ENCODE measurements at places on chromosomes 3 and 15.

- no peak for DNase-seq
Observed at GRCh38 chr3:188780193-188781147, 391.3 kb upstream of the TPRG1 start.

DNA sequence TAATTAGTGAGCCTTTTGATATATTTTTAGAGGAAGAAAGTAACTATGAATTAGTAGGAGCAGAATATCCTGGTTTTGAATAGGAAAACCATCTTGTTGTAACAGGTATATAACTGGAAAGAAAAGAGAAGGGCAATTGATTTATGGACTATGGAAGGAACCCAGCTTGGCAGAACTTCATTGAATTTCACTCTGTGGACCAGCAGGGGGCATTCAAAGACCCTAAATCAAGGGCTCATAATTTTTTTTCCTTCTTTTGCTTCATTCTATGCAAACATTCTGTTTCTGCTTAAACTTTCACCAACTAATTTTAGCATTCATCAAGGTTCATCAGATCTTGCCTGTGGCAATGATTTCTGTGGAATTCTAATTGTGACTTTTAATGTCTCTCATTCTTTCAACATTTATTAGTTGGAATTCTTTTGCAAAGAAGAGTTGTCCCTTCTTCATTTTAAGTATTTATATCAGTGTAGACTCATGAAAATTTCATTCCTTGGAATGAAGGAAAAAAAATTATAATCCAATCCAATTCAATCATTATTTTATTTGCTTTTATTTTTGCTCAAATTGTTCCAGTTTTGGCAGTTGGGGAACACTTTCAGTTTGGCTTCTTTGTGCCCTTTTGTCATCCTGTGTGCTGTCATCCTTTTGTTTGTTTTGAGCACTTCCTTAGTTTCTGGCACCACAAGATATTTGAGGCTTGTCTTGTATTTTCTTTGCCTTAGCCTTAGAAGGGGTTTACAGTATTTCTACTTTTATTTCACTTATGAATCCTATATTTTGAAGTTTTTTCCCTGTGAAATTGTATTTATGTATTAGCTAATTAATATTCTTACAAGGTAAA is 30.4 kb downstream of the NXPE3 start:
- DNase-seq: peak; percentile 40

GRCh38 chr3:60931452-60931851 is 319.8 kb downstream of the FHIT start:
- no peak for DNase-seq

GRCh38 chr3:138877226-138877625 is 42.5 kb upstream of the PIK3CB start:
- DNase-seq: no peak

DNA sequence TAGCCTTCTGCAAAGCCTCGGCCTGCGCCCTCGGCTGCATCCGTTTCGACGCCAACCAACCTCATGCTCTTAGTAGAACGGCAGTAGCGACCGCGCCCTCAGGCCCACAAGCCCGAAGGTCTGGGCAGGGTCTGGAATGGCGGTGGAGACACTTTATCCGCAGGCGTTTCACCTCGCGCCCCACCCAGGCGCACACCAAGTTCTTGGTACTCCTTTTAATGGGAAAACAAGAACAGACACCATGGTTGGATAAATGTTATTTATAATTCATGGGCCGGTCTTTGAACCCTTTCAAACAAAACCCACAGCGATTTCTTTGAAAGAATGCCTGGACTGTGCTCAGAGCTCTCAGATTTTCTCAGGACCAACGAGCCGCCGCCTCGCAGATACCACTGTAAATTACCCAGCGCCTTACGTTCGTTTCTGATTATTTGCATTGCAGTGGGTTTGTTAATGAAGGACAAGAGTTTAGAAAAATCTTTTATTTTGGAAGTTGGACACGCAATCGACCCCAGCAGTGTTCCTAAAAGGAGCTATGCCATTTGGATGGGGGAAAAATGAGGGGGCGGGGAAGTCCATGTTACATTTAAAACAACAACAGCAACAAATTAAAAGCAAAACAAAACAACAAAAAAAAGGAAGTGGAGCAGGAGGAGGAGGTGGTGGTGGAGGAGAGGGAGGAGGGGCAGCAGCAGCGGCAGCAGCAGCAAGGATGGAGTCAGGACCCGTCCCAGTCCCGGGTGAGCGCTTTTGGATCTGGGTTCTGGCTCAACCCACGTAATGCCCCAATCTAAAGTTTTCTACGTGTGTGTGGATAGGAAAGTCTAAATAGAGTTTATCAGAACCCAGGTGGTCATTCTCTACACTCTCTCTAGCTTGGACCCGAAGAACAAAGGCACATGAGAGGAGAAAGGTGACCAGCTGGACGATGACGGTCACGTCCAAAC is 993 bp upstream of the ISL2 start:
- DNase-seq: peak; percentile 11

DNA sequence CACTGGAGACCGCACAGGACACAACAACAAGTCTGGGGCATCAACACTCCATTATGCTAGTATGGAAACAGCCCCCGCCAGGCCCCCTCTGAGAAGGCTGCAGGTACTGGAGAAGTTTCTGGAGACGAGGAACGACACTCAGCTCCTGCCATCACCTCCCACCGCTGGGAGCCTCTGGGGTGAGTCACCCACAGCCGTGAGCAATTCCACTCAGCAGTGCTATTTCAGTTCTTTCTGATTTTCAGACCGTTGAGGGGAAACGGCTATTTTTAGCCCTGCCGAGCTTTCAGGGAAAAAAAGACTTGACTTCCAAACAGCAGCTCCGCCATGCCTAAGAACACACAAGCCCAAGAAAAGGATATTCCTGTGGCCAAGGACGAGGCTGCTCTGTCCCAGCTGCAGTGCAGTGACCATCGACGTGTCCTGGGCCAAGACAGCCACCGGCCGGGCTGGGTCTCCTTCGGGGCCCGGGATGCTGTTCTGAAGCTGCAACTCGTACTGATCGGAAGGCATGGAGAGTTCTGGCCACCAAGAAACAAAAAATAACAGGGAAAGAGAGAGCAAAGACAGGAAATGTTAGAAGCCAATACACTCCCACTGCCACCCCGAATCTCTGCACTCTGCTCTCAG is 40.8 kb downstream of the NUP210 start:
- peak; percentile 83 for DNase-seq

GRCh38 chr3:153284282-153284938 is 122.4 kb downstream of the RAP2B start:
- DNase-seq: peak; percentile 91

- no peak for DNase-seq
Observed at GRCh38 chr15:88147760-88148159, 108.8 kb downstream of the NTRK3 start.

GRCh38 chr3:195467641-195468390 is 25.0 kb upstream of the ACAP2 start:
- DNase-seq: peak; percentile 60

All from fibroblast of skin of right biceps (primary cell).